Mammary microvascular endothelial cell (primary cell): ENCODE measurements at places on chromosomes 12 and 14. TPM values are rescaled to one million over a fixed set of nuclear protein-coding genes. Genes with fewer than 3 reads are reported as not detected.

The VASH1 gene
- 10.1 and 11.7 TPM in 2 replicates for total RNA-seq

The FBLN5 gene
- total RNA-seq: 0.15 and 1.6 TPM in 2 replicates

The LRP1 gene
- total RNA-seq: 0.40 and 0.54 TPM in 2 replicates

The PPP2R5E gene
- 15.1 and 19.0 TPM in 2 replicates for total RNA-seq

The MIP gene
- total RNA-seq: not detected in 2 replicates

The NDRG2 gene
- total RNA-seq: 0.69 TPM in 1 of 2 replicates, not detected in the other

The AICDA gene
- total RNA-seq: not detected in 2 replicates

The GALNT16 gene
- total RNA-seq: 0.34 and 0.87 TPM in 2 replicates

The MOAP1 gene
- total RNA-seq: 11.3 and 13.1 TPM in 2 replicates

The NRL gene
- 0.74 and 1.3 TPM in 2 replicates for total RNA-seq

The SYT1 gene
- total RNA-seq: 6.2 and 6.9 TPM in 2 replicates

The ANG gene
- total RNA-seq: 6.0 and 6.1 TPM in 2 replicates

The KLHL33 gene
- 0.34 TPM in 1 of 2 replicates, not detected in the other for total RNA-seq

The GALNT4 gene
- 9.3 and 11.1 TPM in 2 replicates for total RNA-seq

The MYO1H gene
- not detected in 2 replicates for total RNA-seq

The TAS2R7 gene
- total RNA-seq: not detected in 2 replicates

The MGP gene
- total RNA-seq: 29.6 and 38.0 TPM in 2 replicates

The GPRC5A gene
- 50.8 and 57.3 TPM in 2 replicates for total RNA-seq

The KRT4 gene
- not detected in 2 replicates for total RNA-seq

The PRKCH gene
- 104 and 107 TPM in 2 replicates for total RNA-seq

The SMCO3 gene
- total RNA-seq: 0.20 TPM in 1 of 2 replicates, not detected in the other

The RHEBL1 gene
- total RNA-seq: 5.4 and 6.9 TPM in 2 replicates

The RNASE8 gene
- total RNA-seq: not detected in 2 replicates

The MYH6 gene
- 0.05 TPM in 1 of 2 replicates, not detected in the other for total RNA-seq

The RAB15 gene
- 11.4 and 13.3 TPM in 2 replicates for total RNA-seq

The RNASE7 gene
- not detected in 2 replicates for total RNA-seq

The RDH12 gene
- not detected in 2 replicates for total RNA-seq

The GPR162 gene
- total RNA-seq: 0.30 and 0.80 TPM in 2 replicates

The ZNF385A gene
- total RNA-seq: 1.00 and 3.1 TPM in 2 replicates

The IL26 gene
- total RNA-seq: not detected in 2 replicates

The ZDHHC22 gene
- not detected in 2 replicates for total RNA-seq

The CPM gene
- 4.3 and 5.0 TPM in 2 replicates for total RNA-seq

The DLGAP5 gene
- total RNA-seq: 56.8 and 60.1 TPM in 2 replicates

The DPF3 gene
- total RNA-seq: 7.6 and 8.0 TPM in 2 replicates

The GLIPR1L1 gene
- total RNA-seq: not detected in 2 replicates

The IFNG-AS1 gene
- not detected in 2 replicates for total RNA-seq

The PSMC6 gene
- total RNA-seq: 90.7 and 93.6 TPM in 2 replicates

The IFI27L1 gene
- 12.1 and 24.4 TPM in 2 replicates for total RNA-seq

The ADAMTS20 gene
- not detected in 2 replicates for total RNA-seq

The RASSF8 gene
- 37.6 and 55.3 TPM in 2 replicates for total RNA-seq

The DACT1 gene
- 0.15 and 0.27 TPM in 2 replicates for total RNA-seq

The CDK4 gene
- total RNA-seq: 235 and 265 TPM in 2 replicates

The CAPZA3 gene
- total RNA-seq: not detected in 2 replicates

The TXNDC16 gene
- 3.2 and 4.1 TPM in 2 replicates for total RNA-seq

The SPIC gene
- not detected in 2 replicates for total RNA-seq

The ALDH1L2 gene
- 3.7 and 9.3 TPM in 2 replicates for total RNA-seq

The CPNE6 gene
- not detected in 2 replicates for total RNA-seq

The KLRF2 gene
- not detected in 2 replicates for total RNA-seq

The AKAP5 gene
- total RNA-seq: 0.07 and 0.34 TPM in 2 replicates
